LNCaP clone FGC (cell line): ENCODE measurements at places on chromosomes 7 and 10.

DNA sequence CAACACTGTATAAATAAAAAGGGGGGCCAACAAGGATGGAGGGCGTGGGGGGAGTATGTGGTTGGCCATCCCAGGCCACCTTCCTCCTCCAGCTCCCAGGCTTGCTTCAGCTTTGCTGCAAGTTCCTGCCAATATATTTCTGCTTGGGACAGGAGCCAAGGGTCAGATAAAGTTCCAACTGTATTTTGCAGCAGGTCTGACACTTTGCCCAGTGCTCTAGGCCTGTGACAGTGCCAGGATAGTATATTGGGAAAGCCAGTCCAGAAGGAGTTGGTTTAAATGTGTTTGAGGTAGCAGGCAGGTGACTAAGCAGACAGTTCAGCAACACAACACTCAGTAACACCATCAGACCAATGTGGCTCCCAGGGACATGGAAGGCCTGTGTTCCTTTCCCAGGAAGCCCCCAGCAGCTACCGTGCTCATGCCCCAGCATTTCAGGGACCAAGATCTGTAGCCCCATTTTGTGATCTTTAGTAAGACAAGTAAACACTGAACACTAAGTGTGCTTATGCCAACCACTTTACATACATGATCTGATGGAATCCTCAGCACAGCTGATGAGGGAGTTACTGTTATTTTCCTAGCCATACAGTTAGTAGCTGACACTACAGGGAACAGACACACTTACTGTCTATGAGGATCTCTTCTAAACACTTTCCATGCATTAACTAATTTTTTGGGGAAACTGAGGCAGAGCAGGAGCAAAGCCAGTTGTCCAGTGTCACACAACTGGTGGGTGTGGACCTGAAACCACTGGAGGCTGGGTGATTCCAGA lies 38.9 kb downstream of the DNAJB12 start:
- peak; percentile 99 for DNase-seq

- DNase-seq: no peak
Measured at GRCh38 chr10:71156436-71156835, 55.9 kb upstream of the UNC5B start.

DNA sequence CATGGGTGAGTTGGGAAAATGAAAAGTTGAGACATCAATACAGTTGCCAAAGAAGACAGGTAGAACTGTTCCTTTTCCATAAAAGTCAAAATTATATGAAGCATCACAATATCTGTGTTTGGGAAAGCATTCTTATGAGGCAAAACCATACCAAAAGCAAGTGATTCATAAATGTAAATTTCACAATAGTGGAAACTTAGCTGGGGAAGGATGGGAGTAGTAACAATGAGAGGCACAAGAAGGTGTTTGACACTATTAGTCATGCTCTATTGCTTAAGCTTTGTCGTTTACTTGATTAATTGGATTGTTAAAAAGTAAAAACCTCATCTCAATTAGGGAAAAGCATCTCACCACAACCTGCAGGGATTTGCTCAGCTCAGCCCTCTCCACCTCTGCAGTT lies 240.2 kb downstream of the C7orf25 start:
- DNase-seq: no peak

DNA sequence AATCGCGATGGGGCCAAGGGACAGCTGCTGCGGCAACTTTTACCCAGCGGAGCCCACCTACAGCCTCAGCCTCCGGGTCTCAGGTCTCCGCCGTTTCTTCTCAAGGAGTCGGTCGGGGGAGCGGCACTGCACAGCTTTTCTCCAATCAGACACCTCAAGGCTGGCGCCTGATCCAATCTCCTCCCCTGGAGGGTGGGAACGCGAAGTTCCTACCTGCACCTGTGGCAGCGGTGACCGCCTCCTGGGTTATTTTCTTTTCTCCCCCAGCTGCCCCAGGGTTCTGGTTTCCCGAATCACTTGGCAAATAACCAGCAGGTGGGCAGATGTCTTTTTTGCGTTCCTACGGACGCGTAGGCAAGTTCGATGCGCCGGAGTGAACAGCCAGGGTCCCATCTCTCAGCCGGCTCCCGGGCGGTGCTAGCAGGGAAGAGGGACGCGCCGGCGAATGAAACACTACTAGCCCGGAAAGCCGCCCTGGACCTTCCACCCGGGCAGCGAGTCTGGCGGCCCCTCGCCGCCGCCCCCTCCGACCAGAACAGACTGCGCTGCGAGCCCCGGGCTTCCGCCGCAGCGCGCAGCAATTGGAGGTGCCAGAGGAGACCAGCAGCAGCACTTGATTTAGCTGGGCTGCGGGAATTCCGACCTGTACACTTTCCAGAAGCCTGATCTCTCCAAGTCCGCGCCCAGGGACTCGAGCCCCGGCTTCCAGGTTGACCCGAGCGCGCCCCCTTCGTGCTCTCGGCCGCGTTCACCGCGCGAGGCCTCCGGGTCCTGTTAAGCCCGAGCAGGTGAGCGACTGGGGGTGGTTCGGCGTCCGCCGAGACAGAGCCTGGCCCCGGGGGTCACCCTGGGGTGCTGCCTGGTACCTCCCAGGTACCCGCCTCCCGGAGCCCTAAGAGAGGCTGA lies at the start of gene PRR15:
TSS of gene PRR15 (plus strand) at position 246 of the 906 bp plus-strand sequence. CDS start 2,495 bp downstream, outside the sequence.
- peak; percentile 21 for DNase-seq

DNA sequence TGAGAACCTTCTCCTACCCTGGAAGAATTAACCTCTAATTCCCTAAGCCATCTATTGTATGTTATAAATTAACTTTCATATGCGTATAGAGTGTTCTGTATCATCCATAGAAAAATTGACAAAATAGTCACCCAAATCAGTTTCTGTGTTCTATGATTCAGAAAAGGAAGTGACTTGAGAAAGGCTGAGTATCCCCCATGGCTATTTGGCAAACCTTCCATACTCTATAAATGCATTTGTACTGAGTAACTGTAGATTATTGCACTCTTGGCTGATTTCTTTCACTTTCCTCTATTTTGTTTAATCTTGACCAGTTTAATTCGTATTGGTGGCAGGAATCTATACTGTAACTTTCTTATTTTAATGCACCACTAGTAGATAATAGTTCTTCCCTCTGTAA lies 182.2 kb downstream of the HTR7 start:
- DNase-seq: no peak

GRCh38 chr7:128922496-128923410 lies 12.2 kb upstream of the KCP start:
- DNase-seq: no peak

GRCh38 chr10:24467605-24468004 lies 256.1 kb downstream of the ARHGAP21 start:
- DNase-seq: no peak

GRCh38 chr10:44389556-44389955 lies 4.7 kb upstream of the CXCL12 start:
- DNase-seq: no peak

DNA sequence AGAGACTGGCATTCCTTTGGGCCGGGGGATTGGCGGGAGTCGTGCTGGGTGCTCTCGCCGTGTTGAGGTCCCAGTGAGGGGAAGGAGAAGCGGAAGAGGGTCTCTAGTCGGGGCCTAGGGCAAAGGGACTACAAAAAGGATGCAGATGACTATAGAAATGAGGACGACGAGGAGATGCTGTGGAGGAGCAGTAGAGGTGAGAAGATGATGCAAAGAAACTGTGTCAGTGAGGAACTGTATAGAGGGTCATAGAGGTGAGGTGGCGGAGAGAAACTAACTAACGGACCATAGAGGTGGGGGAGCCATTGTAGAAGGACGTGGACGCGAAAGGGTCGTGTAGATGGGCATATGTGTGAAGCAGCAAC lies 324 bp downstream of the TWNK start:
- DNase-seq: no peak

DNA sequence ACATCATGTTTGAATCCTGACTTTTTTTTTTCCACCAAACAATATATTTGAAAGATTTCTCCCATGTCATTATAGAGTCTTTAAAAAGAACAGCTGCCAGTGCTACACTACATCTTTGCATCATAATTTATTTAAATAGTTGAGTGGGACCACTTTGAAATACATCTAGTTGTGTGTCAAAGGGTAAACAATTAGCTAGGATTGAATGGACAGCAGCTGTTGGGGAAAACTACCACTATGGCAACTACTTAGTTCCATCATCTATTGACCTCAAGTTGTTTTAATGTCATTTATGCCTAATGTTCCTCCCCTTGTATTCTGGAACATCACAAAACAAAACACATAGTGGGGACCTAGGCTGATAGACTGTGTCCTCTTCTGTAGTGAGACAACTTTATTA lies 985.1 kb downstream of the SORCS1 start:
- no peak for DNase-seq

DNA sequence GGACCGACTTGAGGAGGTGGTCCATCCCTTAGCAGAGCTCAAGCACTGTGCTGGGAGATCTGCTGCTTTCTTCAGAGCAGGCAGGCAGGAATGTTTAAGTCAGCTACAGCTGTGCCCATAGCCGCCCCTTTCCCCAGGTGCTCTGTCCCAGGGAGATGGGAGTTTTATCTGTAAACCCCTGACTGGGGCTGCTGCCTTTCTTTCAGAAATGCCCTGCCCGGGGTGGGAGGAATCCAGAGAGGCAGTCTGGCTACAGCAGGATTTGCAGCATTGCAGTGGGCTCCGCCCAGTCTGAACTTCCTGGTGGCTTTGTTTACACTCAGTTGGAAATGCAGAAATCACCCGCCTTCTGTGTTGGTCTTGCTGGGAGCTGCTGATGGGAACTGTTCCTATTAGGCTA lies 51.2 kb upstream of the SEMA3A start:
- DNase-seq: peak; percentile 1

DNA sequence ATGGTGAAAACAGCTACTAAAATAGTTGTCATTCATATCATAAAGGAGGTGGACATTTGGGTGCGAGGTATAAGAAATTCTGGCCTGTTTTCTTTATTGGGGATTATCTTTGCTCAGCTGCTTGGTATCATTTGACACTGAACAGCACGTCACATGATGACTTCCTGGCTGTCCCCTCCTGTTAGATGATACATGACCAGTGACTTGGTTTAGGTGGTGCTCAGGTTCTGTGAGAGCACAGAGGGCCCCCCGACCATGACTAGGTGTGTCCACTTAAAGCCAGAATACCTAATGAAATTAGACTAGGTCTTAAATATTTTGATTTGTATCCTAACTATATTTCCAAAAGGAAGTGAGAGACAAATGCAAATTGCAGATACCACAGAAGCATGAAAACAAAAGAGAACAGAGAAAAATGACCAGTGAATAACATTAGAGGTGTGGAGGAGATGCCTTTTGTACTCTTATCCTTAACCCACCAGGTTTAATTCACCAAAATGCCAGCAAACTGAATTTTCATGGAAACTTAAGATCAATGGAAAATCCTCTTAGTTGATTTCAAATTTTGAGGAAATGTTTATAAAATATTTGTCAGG lies 50.6 kb upstream of the GJD4 start:
- no peak for DNase-seq

GRCh38 chr10:6058682-6059475 lies 3.3 kb downstream of the IL2RA start:
- no peak for DNase-seq

- DNase-seq: no peak
Measured at GRCh38 chr7:115088893-115089292, 167.0 kb downstream of the MDFIC start.

- DNase-seq: no peak
Measured at GRCh38 chr10:110898391-110898790, 20.6 kb downstream of the BBIP1 start.

GRCh38 chr7:105016709-105017656 lies 3.0 kb downstream of the KMT2E start:
- DNase-seq: no peak

DNA sequence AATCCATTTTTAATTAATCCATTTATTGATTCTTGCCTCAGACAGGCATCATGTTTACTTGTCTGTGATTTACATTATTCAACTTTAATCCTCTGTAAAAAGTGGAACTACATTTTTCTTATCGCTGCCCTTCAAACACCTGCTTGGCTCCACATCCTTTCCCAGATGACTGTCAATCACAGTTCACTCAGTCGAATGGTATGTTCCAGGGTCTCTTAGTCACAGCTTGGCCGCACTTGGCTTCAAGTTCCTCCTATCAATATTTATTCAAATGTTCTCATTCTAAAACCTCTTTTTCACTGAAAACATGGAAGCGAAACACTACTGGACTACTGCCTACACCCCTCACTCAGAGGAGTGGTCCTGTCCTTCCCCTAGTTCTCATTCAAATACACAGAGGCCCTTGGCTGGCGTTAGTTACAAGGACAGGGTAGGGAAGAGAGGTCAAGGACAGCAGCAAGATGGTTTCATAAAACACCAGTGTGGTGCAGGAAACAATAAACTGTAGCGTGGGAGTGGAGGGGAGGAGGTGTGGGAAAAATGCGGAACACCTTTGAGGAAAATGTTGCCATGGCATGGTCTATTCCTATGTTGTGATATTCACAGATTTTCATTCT lies 143.2 kb downstream of the USP6NL start:
- no peak for DNase-seq

GRCh38 chr7:130292682-130293257 lies at the start of gene CPA4:
Gene CPA4, plus strand, starts transcription at chr7:130293161. Its CDS starts 20 bp downstream, at chr7:130293181.
- DNase-seq: no peak

- DNase-seq: no peak
Measured at GRCh38 chr10:101290881-101291280, 61.6 kb upstream of the LBX1 start.

DNA sequence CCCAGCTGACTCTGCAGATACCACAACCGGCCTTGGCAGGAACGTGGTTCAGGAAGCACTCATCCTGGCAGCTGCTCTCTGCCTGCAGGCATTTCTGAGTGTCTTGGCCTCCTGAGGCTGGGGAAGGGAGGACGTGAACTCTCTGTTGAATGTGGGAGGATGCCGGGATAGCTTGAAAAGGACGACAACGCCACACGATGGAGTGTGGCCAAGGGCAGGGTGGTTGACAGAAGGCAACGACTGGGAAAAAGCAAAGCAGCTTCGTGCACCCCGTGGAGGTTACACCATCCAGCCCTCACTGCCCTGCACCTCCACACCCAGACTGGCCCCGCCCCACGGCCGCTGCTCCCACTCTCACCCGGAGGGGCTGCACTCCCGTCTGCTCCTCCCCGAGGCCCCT lies 466.1 kb upstream of the FOXK1 start:
- DNase-seq: no peak

- DNase-seq: no peak
Measured at GRCh38 chr10:44651834-44652233, 259.3 kb upstream of the TMEM72 start.
